ENCODE measurements at places on chromosomes 3 and 15. TPM values are rescaled to one million over a fixed set of nuclear protein-coding genes. Genes with fewer than 3 reads are reported as not detected.

DNA sequence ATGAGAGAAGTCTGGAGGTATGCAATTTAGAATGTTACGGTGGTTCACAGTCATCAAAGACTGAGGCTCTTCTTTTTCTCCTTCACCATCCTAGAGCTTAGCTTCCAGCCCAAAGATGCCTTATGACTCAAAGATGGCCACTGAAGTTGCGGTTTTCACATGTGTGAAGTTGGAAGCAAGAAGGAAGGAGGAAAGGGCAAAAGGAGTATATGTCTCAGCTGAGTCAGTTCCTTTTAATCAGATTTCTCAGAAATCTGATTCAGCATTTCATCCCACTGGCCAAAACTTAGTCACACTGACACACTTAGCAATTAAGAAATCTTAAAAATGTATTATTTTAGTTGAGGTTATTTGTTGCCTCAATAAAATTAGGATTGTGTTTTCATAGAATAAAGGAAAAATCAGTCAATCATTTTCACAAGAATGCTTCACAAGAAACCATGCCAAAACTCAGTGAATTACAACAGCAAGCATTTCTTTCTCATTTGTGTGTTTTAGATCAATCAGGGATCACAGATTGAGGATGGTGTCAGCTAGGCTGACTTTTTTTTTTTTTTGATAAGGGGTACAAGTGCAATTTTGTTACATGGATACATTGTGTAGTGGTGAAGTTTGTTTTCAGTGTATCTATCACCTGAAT is 211.1 kb upstream of the GADL1 start:
- no peak for DNase-seq

GRCh38 chr15:66480267-66480666 is 17.3 kb downstream of the SNAPC5 start:
- DNase-seq = no peak

DNA sequence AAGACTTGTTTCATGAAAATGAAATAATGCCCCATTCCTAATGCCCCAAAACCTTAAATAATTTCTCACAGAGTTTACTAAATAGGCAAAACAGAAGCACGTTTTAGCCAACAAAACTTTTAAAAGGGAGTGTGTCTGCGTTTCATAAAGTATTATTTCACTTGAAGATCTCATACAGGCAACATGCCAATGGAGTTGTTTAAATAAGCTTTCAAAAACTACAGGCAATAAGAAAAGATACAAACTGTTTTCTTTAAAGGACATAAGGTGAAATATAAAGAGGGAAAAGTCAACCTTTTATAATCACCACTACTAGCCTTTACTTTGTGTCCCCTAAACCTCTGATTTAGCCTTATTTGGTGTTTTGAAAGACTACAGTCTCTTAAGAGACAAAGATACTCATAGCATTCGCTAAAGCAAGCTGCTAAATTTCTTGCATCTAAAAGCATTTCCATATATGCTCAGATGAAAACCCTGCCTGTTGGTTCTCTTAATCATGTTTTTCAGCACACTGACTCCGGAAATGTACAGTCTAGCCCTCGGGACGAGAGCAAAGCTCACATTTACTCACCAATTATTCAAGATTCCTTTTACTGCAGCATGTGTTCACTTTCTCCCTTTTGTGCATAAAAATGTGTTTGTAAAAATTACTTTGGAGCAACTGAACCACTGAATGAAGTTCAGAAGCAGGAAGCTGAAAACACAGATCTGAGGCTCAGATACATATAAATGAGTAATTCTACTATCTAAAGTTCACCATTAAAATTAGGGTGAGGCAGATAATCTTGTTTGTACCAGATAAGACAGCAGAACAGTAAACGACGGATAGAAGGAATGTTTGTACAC is 119.0 kb downstream of the GOLIM4 start:
- DNase-seq = no peak

GRCh38 chr15:42576040-42576594 is 711 bp downstream of the STARD9 start:
- DNase-seq = no peak

- DNase-seq = no peak
These were observed 87.0 kb downstream of the GMPS start for GRCh38 chr3:155957412-155957880.

- DNase-seq = no peak
These were observed 39.8 kb downstream of the CGGBP1 start for GRCh38 chr3:88019024-88019423.

- no peak for DNase-seq
These were observed 6.3 kb upstream of the GTPBP8 start for GRCh38 chr3:112984485-112984884.

DNA sequence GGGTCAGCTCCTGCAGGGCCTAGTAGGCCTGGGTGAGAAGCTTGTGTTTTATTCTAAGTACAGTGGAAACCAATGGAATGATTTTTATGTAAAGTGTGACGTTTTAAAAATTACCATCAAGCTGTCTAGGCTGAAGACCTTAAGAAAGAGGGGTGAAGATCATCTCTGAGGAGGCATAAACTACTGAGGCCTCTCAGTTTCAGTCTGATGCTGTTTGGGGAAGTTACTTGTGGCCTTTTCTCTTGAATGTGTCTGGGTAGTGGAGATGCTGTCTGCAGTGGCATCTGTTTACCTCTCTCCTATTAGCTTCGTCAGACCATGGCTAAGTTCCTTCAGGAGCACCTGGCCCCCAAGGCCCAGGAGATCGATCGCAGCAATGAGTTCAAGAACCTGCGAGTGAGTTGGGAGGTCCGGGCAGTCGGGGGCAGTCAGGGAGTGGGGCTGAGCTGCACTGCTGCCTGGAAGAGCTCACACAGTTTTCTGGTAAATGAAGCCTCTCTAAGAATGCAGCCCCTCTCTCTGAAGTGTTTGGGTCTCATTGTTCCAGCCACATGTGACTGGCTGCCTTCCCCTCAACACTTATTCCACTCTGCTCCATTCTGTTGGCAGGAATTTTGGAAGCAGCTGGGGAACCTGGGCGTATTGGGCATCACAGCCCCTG is 1.9 kb downstream of the IVD start:
- DNase-seq = no peak

GRCh38 chr3:189513281-189514117 is 117.7 kb upstream of the TP63 start:
- DNase-seq = no peak

DNA sequence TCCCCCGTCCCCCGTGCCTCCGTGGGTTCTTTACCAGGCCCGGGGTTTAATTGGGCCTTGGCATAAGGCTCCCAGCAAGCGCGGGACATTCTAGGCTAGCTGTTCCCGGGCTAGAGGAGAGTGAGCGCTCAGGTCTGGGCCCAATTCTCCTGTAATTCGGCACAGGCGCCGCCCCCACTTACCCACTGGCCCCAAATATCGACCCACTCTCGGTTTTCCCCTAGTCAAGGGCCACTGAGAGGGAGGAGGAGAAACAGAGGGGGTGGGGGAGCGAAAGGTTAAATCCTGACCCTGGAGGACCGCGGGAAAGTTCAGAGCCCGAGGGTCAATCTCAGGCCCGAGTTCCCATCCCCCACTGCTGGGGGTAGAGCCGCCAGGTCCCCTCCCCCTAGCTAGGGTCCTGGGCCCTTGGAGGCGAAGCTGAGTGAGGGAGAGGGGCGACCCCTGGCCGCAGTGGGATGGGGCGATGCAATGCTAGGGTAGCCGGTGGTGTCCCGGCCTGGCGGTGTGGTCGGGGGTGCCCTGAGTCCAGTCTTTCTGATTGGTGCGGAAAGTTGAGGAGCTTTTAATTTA is 8.5 kb upstream of the ONECUT1 start:
- DNase-seq = no peak

DNA sequence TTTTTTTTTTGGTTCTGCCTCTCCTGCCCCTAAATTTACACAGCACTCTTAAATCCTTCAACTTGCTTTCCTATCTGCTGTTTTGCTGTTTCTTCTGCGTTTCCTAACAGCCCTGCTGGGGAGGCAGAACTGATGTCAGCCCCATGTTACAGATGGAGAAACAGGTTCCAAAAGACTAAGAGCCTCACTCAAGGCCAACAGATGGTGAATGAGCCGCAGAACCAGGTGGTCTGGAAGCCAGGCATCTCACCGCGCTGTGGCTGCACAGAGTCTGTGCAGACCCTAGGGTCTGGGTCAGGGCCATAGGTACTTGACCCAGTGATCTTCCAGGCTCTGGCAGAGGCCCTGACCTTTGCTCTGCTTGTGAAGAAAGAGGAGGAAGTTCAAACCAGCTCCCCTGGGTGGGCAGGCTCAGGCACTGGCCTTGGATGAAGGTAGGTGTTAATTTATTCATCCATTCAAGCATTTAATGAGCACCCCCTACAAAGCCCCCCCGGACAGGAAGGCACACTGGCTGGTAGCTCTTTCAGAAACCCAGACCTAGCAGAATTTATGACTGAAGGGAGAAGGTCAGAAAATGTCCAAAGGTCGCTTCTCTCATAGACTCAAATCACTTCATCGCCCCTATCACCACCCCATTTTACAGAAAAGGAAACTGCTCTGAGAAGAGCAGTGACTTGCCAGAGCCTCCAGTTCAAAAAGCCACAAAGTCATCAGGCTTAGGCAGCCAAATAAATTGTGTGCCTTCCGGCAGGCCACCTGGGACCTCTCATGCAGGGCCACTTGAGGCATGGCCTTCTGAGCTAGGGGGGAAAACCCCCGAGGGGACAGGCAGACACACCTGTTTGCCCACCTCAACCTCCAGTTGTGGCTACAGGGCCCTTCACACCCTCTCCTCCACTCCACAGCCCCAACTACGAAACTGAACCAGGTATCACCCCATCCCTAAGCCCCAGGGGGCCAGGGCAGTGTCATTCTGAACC is 2.7 kb downstream of the CHDH start:
- DNase-seq = no peak

DNA sequence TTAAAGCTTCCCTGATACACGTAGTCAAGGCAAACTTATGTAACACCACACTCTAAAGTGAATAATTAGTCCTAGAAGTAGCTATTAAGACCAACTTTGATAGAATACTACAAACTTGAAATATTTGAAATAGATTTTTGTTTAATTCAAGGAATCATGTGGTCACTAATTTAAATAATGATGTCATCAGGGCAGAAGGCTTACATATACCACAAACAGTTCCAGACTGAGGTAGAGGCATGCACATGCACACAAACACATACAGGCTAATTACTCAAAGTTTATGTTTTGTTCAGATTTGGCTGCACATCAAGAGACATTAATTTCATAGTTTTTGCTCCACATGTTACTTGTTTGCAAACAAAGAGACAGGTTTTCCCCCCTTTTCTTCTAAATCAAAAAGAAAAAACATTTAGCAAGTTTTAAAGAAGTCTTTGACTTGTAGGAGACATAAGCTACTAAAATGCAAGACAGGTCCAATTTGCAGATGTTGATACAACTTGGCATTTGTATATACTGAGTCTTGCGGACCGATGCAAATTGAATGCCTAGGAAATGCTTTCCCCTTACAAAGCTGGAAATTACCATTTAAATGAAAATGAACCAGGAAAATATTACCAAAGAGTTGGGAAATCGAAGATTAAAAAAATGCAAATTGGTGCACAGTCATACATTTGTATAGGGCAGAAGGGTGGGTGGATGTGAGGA is 594.8 kb downstream of the MAGI1 start:
- DNase-seq = no peak

DNA sequence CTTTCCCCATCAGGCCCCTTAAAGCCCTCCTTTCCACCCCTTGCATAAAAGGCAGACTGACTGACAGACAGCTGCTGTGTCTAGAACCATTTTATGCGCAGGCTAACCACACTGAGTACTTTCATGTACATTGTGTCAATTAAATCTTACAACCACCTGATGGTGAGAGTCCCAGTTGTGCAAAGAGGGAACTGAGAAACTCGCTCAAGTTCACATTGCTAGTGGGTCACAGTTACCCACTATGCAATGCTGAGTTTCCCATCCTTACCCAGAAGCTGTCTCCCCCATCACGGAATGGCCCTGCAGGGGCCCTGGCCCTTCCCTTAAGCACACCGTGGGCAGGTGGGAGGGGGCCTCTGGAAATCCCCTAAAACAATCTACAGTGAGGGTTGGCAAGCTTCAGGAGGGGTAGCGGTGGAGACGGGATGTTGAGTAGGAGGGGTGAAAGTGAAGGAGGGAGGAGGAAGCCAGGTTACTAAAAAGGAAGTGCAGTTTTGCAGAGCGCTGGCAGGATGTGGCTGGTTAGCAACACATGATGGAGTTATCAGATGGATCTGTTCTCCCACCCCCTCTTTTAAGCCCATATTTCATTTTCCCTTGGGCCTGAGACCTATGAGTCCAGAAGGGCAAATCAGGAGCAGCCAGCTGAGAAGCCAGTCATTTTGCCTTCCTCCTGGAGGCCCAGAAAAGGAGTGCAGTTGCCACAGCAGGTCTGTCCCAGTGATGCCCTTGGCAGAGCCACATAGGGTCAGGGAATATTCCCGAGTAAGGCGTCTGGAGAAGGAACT is 30.0 kb downstream of the STARD5 start:
- peak; percentile 72 for DNase-seq

DNA sequence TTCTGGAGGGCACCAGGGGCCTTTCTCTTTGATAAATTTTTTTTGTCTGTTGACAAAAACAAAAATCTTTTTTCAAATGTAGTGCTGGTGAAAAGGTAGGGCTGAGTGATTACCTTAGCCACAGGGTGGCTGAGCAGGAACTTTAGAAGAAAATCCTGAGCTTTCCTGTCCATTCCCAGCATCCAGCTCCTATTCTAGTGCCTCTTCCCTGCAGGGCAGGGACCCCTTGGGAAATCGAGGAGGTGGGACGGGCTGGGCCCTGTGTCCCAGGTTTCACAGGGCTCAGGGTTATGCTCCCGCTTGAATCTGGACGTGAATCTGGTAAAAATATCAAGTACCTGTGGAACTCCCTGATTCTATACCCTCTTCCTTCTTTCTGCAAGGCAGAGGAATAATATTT is 31.7 kb downstream of the EDEM1 start:
- no peak for DNase-seq

DNA sequence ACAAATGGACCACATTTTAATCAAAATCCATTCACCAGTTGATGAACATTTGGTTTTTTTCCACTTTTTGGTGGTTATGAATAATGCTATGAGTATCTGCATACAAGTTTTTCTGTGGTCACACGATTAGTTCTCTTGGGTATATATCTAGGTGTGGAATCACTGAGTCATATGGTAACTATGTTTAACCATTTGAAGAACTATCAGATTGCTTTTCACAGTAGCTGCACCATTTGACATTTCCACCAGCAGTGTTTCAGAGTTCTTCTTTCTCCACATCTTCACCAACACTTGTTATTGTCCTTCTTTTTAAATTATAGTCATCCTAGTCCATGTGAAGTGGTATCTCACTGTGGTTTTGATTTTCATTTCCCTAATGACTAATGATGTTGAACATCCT is 33.3 kb upstream of the ATG7 start:
- no peak for DNase-seq

EIF5A2 gene
- 6.7 TPM for total RNA-seq

CACNA2D3 gene
- total RNA-seq = 3.6 TPM

GABRR3 gene
- total RNA-seq = not detected

NANOGP8 gene
- total RNA-seq = 0.59 TPM

RTP3 gene
- not detected for total RNA-seq

All from lower lobe of right lung (tissue), 2 donors.